ENCODE measurements at places on chromosomes 3 and 15. TPM values are rescaled to one million over a fixed set of nuclear protein-coding genes. Genes with fewer than 3 reads are reported as not detected.

The SLC22A13 gene
- 0.33 TPM for total RNA-seq

The DISP2 gene
- total RNA-seq, result 10.0 TPM

The GOLGA6D gene
- not detected for total RNA-seq

The RLBP1 gene
- not detected for total RNA-seq

The LARP6 gene
- 66.3 TPM for total RNA-seq

The KCNH8 gene
- not detected for total RNA-seq

The TEX9 gene
- total RNA-seq, result 4.1 TPM

The SNTN gene
- not detected for total RNA-seq

The NRROS gene
- 8.8 TPM for total RNA-seq

The ATP1B3 gene
- total RNA-seq, result 201 TPM

The CORO2B gene
- 0.36 TPM for total RNA-seq

The TGM5 gene
- not detected for total RNA-seq

The UBA7 gene
- 12.5 TPM for total RNA-seq

The LOXL1 gene
- total RNA-seq, result 18.6 TPM

The ADPRH gene
- 7.8 TPM for total RNA-seq

The CHRM5 gene
- total RNA-seq, result not detected

The TM4SF1 gene
- total RNA-seq, result 1,063 TPM

The ZKSCAN7 gene
- total RNA-seq, result not detected

The IGSF10 gene
- 0.10 TPM for total RNA-seq

The NOX5 gene
- total RNA-seq, result 0.26 TPM

The C2CD4A gene
- 0.15 TPM for total RNA-seq

The NMNAT3 gene
- total RNA-seq, result 1.9 TPM

The SCN5A gene
- total RNA-seq, result 0.69 TPM

The TMCO5A gene
- total RNA-seq, result not detected

The C3orf22 gene
- total RNA-seq, result not detected

The SEMA5B gene
- 1.2 TPM for total RNA-seq

The CCDC39 gene
- total RNA-seq, result not detected

The SERINC4 gene
- total RNA-seq, result not detected

The CACNA1D gene
- total RNA-seq, result 23.0 TPM

The GOLGA8G gene
- total RNA-seq, result not detected

The HYKK gene
- 19.8 TPM for total RNA-seq

The PIGZ gene
- 6.3 TPM for total RNA-seq

The COLQ gene
- 0.64 TPM for total RNA-seq

The LYZL4 gene
- not detected for total RNA-seq

The GATM gene
- total RNA-seq, result 7.6 TPM

The TGM4 gene
- total RNA-seq, result 0.46 TPM

The ATP13A4 gene
- not detected for total RNA-seq

The LRRK1 gene
- total RNA-seq, result 88.0 TPM

The CKMT1B gene
- 2.4 TPM for total RNA-seq

The SHC4 gene
- total RNA-seq, result 0.10 TPM

The ELL3 gene
- 6.8 TPM for total RNA-seq

The LRTM1 gene
- not detected for total RNA-seq

The ZMYND10 gene
- 3.6 TPM for total RNA-seq

The TRH gene
- total RNA-seq, result not detected

The P2RY13 gene
- not detected for total RNA-seq

All from Panc1 (cell line).